ENCODE measurements at places on chromosomes 1 and 21.

DNA sequence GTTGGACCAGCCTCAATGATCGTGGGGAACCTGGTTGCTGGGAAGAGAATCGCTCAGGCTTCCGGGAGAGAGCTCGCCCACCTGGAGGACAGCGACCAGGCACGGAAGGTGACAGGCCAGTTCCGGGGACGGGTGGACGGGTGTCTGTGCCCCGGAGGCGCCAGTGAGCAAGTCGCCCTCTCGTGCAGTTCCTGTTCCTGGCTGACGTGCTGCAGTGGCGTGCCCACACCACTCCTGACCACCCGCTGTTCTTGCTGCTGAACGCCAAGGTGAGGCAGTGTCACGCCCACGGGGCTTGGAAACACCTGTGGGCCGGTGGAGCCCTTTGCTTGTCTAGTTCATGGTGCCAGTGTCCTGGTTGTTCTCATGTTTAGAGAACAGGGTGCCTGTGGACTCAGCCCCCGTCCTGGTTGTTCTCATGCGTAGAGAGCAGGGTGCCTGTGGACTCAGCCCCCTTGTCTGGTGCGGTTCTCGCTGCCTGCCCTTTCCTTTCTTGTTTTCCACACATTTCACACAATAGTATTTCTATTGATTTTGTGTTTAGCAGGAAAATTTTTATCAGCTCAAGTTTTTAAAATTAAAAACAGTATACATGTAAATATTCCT, 53.1 kb downstream of the S100B start:
- no peak for DNase-seq

- no peak for DNase-seq
Observed at GRCh38 chr1:45443580-45444446, 47.1 kb downstream of the TESK2 start.

GRCh38 chr21:45200581-45201296, 87.0 kb downstream of the POFUT2 start:
- DNase-seq: no peak

GRCh38 chr21:15793109-15793508, 63.3 kb downstream of the USP25 start:
- no peak for DNase-seq

- no peak for DNase-seq
Observed at GRCh38 chr1:230332061-230332460, 94.1 kb downstream of the PGBD5 start.

GRCh38 chr21:42112857-42113256, 41.7 kb downstream of the UMODL1 start:
- no peak for DNase-seq

DNA sequence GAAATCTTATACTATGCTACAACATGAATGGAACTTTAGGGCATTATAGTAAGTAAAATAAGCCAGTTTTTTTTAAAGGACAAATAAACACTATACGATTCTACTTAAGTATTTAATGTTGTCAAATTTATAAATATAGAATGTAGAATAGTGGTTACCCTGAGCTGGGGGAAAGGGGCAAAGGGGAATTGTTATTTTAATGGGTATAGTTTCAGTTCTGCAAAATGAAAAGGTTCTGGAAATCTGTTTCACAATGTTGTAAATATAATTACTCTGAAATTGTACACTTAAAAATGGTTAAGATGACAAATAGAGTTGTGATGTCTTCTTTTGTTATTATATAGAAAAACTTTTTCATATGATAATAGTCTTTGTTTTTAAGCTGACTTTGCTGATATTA, 366.3 kb downstream of the MRPL39 start:
- DNase-seq: no peak

DNA sequence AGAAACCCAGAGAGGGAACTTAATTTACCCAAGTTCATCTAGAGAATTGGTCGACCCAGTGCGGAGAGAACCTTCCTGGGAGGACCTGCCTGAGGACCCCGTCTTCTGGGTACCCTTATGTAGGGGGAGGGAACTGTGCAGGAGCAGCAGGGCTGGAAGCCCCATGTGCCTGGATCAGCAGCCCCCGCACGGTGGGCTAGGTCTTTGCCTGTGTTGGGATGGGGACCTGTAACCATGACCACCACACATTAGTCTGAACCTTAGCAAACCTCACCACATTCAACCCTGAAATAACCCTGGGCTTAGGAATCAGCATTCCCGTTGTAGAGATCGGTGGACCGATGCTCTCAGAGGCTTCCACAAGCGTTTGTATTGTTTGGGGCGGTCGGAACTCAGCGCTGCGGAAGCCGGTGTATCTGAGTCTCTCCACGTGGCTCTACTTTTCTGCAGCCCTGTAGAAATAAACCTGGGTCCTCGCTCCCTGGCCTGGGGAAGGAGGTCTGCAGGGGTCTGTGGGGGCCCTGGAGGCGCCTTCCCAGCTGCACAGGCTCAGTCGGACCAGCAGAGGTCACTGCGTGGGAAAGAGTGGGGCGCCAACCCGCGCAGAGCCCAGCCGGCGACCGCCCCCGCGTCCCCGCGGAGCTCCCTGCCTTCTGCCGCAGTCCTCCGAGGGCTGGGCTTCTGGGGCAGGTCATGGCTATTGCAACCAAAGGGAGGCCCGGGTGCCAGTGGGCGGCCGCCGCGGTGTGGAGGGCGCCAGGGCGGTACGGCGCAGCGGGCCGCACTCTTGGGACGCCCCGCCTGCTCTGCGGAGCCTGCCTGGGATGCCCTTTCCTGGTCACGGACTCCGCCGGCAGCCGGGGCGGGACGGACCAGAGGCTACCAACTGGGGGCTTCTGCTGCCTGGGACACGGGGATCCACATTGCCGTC, 36.2 kb upstream of the KCNA10 start:
- peak; percentile 36 for DNase-seq

DNA sequence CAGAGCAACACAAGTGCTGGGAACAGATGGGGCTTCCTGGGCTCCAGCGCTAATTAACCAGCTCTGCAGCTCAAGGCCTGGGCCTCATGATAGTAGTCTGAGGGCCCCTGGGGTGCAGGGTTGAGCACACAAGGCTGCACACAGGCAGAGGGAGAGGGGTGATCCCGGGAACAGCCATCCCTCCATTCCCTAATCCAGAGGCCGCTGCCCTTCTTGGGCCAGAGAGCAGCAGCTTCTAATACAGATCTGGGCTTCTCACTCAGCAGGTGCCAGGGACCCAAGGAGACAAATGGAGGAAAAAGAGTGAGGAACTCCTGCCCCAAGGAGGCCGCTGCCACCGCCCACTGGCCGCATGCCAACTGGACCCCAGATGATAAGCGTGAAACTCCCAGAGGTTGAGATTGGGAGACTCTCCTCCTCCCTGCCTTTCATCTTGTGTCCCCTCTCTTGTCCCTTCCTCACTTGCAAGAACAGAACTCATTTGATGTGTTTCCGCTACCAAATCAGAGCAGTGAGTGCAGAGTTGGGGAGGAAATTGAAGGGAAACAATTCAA, 58.0 kb upstream of the IFNAR2 start:
- no peak for DNase-seq

DNA sequence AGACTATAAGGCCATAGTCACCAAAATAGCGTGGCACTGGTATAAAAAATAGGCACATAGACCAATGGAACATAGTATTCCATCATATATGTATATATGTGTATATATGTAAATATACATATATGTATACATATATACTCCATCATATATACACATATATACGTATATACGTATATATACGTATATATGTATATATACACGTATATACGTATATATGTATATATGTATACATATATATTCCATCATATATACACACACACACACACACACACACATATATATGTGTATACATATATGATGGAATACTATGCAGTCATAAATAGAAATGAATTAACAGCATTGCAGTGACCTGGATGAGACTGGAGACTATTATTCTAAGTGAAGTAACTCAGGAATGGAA, 204.6 kb downstream of the LTN1 start:
- DNase-seq: no peak

- peak; percentile 91 for DNase-seq
Observed at GRCh38 chr1:155061381-155062150, 2.0 kb upstream of the EFNA4 start.

DNA sequence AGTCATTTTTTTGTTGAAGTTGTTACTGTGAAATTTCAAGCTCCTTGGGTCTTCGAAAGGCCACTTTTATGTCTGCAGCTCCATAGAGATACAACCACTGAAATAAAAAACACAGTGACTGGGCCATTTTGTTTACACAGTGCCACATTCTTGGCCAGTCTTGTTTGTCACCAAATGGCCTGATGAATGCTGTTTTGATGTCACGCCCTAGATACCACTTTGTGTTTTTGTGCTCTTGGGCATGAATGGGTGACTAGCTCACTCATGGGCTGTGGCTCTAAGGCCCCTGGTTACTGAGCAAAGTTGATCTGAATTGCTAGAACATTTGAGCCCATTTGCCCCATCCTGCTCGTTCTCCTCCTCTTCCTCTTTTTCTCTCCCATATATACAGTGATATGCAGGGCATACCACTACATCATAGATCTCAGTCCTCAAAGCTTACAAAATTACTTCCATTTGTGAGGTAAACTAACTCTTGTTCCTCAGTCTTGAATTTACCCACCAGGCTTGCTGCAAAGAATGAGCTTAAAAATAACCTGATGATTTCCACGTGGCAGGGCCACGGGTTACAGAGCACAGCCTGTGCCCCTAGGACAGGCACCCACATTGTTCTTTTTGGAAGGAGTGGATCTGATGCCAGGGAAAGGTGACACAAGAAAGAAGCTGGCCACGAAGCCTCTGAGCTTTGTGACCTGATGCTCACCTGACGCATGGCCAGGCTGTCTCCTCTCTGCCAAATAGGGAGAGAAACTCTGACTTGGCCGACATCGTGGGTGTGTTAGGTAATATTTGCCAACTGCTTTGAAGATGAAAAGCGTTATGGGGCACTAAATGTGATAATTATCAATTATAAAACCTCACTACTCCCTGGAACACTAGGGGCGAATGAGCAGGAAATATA, 92.4 kb downstream of the RUNX1 start:
- DNase-seq: no peak

DNA sequence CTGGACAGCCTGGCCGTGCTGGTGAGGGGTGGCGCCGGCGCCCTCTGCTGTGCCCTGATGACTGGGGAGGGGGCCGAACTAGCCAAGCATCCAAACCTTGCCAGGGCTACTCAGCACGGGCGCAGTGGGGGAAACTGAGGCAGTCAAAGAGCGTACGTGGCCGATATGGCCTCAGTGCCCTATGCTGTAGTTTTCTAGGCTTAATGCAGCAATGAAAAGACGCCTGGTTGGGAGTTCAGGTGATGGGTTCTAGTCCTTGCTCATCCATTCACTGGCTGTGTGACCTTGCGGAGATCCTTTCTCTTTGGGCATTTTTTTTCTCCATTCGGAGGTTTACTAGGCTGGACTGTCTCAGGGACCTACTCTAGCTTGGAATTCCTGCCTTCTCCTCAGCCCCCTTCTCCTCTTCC, 822 bp downstream of the MTX1 start:
- DNase-seq: no peak

- no peak for DNase-seq
Observed at GRCh38 chr1:4486408-4487120, 167.8 kb upstream of the AJAP1 start.

- no peak for DNase-seq
Observed at GRCh38 chr1:200423235-200423634, 13.4 kb upstream of the ZNF281 start.

DNA sequence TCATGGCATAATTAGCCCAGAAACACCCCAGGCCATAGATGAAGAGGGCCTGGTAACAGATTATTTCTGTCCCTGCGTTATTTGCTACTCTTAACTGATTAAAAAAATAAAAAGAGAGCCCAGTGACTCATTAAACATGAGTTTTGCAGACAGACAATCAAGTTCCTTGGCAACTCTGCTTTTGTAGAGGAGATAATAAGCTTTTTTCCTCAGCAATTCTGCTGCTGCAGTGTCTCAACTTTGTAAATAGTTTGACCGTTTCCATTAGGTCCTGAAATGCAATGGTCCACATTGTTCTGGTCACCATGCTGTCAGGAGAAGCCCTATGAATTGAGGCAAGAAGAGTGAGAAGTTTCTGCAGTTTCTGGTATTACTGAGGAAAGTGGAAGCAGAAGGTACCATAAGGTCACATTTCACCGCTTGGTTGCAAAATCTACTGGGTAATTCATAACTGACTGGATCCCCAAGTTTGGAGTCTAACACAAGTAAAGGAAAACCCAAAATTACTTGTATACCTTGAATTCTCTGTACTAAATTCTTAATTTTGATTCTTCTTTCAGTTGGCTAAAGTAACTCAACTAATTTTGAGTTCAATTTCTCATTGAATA, 139.5 kb downstream of the ZZZ3 start:
- DNase-seq: no peak

GRCh38 chr1:208892147-208892546, 648.0 kb upstream of the PLXNA2 start:
- DNase-seq: no peak

DNA sequence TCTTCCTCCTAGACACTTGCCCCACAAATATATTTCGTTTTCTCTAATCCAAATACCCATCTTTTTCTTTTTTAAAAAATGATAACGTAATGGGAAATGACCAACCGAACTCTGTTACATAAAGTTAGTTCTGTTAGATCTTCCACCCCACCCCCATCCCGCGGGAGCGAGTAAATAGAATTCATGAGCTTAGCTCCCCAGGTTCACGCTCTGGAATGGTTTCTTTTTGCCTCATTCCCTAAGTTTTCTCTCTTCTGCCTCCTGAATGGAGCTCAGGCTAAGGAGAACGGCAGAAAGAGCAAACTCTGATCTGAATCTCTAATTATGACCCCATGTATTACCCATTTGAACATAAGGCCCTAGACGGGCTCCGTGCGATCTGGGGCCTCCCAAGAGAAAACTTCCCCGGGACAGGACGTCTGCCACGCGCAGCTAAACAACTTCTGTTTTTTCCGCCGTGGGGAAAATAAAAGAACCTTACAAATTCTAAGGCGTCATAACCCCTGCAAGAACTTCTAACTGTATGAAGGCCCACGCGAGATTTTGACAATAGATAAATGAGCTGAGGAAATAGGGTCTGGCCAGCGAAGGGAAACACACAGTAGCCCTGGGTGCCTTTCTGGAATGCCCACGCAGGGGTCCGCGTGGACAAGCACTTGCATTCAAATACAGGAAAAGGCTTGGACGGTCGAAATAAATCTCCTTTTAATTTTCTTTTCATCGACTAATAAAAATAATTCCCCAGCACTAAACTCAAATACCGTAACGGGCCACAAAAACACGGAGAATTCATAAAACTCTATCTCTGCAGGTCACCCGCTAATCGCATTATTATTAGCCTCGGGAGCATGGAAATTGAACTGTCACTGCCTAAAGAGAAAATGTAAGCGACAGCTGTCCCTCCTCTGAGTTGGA, 2.2 kb downstream of the TBX15 start:
- DNase-seq: no peak

- DNase-seq: no peak
Observed at GRCh38 chr1:94259635-94260289, 22.4 kb upstream of the ARHGAP29 start.

- DNase-seq: no peak
Observed at GRCh38 chr1:205068457-205069040, 15.7 kb downstream of the TMEM81 start.

DNA sequence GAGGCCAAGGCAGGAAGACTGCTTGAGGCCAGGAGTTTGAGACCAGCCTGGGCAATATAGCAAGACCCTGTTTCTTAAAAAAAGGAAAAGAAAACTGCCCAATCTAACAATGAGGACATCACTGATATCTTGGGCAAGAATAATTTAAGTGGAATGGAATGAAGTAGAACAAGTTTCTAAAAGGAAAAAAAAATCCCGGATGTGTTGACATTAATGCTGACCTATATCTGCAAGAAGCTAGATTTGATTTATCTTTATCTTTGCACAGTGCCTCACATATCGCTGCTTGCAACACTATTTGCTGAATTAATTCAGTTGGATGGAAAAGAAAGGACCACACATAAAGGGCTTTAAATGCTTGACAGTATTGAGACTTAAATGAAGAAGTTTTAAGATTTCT, 27.8 kb downstream of the DIPK1A start:
- DNase-seq: no peak

- no peak for DNase-seq
Observed at GRCh38 chr1:184350573-184350972, 36.3 kb upstream of the C1orf21 start.

Measured in activated CD8-positive, alpha-beta memory T cell treated with anti-CD3 and anti-CD28 coated beads for 1 hour (primary cell).